Cortex of kidney (tissue), 1 donor: ENCODE measurements at places on chromosomes 2 and 18.

DNA sequence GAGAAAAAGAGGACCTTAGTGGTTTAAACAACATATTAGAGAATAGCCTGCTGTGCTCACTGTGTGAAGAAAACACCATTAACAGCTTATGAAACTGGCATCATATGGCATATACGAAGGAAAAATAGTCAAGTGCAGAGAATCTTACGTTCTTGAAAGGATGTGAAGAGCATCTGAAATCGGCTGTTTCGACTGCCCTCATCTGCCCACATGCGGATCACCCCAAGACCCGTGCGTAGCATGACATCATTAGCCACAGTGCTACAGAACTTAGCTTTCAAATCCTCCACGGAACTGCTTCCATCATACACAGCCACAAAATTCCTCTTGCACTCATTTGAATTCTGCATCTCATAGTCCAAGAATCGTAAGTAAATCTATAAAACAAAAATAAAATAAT lies 84.3 kb downstream of the NETO1 start:
- DNase-seq: no peak

DNA sequence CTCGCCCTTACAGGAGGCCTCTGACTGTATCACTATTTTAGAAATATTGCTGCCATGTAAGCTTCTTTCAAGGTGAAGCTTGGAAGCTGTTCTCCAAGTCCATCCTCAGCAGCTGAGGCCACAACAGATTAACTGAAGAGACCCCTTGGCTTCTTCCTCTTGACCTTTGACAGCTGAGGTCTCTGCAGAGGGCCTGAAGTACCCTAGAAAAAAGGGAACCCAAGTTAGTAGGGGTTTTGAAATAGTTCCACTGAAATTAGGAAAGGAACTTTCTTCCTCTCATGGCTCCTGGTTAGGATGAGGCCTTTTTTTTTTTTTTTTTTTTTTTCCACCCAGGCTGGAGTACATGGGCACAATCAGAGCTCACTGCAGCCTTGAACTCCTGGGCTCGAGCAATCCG lies 15.5 kb upstream of the IHH start:
- no peak for DNase-seq

GRCh38 chr18:56563568-56563967 lies 74.8 kb downstream of the TXNL1 start:
- no peak for DNase-seq

DNA sequence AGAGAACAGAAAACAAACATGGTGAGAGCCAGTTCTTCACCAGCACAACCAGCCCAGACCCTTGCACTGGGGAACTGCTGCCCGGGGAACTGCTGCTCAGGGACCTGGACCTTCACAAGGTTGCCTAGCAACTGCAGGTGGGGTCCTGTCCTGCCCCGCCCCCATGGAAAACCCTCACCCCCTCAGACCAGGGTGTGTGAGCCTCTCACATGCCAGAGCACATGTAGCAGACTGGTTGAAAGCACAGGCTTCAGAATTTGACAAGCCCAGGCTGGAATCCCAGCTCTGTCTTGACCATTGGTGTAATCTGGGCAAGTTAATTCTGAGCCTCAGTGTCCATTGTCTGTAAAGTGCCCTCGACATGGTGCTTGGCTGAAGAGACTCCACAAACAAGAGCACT lies 118.6 kb downstream of the LOXHD1 start:
- no peak for DNase-seq

- no peak for DNase-seq
Measured at GRCh38 chr18:23307567-23308295, 145.4 kb upstream of the RIOK3 start.

- DNase-seq: no peak
Measured at GRCh38 chr2:39994151-39994550, 215.1 kb upstream of the THUMPD2 start.

- DNase-seq: no peak
Measured at GRCh38 chr2:97068074-97068473, 26.6 kb downstream of the FAHD2B start.

DNA sequence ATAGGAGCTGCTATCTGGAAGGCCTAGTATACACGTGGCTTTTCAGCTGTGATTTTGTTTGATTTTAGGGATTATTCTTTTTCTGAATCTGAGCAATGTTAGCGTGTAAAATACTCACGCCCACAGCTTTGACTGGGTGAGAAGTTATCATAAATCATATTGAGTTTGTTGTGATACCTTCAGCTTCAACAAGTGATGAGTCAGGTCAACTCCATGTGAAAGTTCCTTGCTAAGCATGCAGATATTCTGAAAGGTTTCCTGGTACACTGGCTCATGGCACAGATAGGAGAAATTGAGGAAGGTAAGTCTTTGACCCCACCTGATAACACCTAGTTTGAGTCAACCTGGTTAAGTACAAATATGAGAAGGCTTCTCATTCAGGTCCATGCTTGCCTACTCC lies at the start of gene GKN1:
Gene GKN1 (plus strand): TSS at position 386 of the 400 bp plus-strand sequence. CDS start 42 bp downstream, outside the sequence.
- no peak for DNase-seq

DNA sequence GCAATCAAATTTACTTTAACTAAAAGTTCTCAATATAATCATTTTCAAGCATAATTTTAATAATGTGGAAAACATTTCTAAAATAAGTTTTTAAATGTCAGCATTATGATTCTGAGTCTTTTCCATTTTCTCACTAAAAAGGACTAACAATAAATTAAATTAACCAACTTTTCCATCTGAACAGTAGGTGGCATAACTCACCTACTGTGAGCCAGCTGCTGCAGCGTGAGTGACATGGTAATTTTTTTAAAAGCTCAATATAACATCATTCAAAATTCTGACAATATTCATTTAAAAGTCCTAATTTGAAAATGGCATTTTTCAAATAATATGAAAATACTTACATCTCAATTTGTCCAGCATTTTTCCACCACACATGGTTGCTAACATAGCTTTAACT lies 66.5 kb downstream of the DTNB start:
- no peak for DNase-seq

DNA sequence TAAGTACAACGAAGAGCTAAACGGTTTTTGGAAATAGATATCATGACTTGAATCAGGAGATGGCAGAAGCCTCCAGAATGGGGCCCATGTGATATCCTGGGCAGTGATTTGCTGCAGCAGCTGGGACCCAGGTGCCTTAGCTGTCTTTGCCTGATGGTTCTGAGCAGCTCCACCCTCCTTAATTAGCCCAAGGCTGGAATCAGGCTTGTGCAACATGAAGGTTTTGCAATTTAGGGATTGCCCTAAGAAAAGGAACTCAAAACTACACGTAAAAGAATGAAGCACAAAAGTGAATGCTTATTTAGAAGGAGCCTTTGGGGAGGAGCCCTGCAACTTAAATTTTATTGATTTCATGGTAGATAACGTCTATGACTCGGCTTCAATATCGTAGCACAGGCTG lies 17.3 kb upstream of the CNDP2 start:
- no peak for DNase-seq

DNA sequence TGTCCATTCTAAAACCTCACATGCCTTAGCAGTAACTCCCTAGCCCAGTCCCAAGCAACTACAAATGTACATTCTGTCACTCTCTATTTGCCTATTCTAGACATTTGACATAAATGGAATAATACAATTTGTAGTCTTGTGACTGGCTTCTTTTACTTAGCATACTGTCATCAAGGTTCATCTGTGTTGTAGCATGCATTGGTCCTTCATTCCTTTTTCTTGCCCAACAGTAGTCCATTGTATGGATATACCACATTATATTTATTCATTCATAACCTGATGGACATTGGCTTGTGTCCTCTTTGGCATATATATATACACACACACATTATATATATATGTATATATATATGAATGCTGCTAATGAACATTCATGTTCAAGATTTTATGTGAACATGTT lies 2.2 kb upstream of the MFSD2B start:
- DNase-seq: no peak

DNA sequence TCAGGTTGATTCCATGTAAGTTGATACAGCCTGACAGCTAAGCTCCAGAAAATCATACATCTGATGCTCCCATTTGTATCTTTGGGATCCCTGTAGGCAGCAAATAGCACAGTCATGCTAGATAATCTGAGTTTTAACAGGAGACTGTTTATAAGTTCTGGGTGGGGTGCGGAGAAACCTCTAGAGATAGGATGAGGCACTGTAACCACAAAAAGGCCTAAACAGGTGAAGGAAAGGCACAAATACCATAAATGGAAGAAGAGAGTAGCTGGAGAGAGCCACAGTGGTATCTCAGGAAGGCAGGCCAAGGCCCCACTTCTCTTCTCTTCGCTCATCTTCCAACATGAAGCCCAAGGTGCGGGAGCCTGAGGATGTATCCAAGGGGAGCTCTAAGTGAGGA lies 18.1 kb upstream of the B4GALT6 start:
- DNase-seq: no peak

- no peak for DNase-seq
Measured at GRCh38 chr2:100246163-100247145, 75.8 kb downstream of the LONRF2 start.

DNA sequence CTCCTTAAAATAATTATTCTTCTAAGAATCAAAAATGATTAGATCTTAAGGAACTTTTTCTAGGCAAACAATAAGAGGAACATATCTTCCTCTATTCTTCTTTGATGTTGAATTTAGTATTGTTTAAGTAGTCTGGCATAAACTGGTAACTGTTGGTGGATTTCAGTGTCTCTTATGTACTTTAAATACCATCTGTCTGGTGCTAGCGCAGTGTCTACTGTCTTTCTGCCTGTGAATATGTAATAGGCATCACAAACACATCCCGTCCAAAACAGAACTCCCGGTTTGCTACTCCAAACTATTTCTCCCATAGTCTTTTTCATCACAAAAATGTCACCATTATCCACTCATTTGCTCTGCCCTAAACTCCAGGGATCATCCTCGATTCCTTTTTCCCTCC lies 281.7 kb downstream of the PHLPP1 start:
- no peak for DNase-seq

GRCh38 chr18:22168360-22168921 lies 948 bp upstream of the GATA6 start:
- no peak for DNase-seq

- DNase-seq: no peak
Measured at GRCh38 chr18:5693699-5694294, 150.0 kb upstream of the EPB41L3 start.

DNA sequence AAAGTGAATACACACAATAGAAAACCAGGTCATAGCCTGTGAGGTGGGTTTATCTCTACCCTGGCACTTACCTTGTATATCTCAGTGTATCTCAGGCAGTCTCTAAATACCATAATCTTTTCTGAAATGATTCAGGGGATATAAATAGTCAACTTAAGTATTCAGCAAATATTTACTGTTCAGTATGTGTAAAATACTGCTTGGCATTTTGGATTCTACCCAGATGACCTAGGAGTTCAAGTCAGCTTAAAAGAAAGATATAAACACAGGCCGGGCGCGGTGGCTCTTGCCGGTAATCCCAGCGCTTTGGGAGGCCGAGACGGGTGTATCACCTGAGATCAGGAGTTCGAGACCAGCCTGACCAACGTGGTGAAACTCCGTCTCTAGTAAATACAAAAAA lies 23.8 kb downstream of the GRHL1 start:
- DNase-seq: no peak

DNA sequence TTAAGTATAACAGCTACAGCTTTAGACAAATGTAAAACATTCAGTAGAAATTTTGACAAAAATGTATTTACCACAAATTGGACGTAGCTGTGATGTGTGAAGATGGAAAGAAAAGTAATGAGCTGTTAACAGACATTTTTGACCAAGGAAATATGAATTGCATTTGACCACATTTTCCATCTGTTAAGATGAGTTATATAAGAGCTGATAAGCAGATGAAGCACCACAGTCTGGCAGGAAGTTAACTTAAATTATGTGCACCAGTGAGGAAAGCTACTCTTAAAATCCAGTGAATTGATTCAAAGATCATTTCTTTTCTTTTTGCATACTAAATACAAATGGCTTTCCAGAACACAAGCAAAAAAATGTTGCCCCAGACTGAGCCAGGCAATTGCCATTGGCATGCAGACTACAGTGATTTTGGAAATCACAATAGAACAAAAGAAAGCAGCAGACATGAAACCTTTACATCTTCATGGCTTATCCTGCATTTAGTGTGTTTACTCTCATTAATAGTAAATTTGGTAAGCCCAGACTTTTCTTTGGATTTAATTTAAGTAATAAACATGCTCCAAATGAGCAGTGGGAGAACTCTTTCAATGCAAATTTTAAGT lies 493.7 kb downstream of the TMX3 start:
- no peak for DNase-seq

DNA sequence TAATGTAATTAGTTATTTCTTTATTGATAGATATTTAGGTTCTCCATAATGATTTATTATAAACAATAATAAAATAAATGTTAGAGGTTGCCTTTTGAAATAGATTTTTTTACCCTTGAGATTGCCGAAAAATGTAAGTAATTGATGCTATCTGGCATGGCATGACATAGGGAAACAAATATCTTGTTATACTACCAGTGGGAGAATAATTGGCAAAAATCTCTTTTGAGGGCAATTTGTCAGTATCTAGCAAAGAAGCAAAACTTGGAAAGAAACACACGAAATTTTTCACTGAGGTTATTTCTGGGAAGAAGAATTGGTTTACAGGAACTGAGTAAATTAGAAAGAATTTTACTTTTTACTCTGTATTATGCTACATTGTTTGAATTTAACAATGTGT lies 547.2 kb upstream of the SETBP1 start:
- no peak for DNase-seq

- DNase-seq: no peak
Measured at GRCh38 chr2:56291711-56292110, 107.9 kb downstream of the CCDC85A start.

DNA sequence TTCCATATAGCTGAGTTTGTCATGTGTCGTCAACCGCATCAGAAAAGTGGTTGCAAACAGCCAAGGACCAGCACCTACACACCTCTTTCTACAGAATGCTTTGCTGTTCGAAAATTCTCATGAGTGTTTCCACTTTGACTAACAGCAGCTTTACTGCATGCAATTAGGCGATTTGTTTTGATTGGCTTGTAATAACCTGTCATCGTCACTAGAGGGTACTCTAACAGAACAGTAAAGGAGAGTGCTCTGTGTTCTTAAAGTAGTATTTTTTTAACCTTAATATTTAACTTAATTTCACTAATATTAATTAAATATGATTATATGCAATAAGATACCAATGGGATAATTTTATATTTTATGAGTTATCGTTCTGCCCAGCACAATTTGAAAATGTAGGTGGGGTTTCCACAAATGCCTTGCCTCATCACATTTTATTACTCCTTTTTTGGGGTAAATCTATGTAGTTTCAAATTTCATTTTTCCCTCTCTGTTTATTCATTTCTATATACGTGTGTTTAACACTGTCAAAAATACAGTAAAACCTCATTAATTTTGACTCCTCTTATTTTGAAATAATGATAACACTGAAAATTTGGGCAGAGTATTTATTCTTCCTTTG lies 502.2 kb downstream of the NRXN1 start:
- DNase-seq: no peak

DNA sequence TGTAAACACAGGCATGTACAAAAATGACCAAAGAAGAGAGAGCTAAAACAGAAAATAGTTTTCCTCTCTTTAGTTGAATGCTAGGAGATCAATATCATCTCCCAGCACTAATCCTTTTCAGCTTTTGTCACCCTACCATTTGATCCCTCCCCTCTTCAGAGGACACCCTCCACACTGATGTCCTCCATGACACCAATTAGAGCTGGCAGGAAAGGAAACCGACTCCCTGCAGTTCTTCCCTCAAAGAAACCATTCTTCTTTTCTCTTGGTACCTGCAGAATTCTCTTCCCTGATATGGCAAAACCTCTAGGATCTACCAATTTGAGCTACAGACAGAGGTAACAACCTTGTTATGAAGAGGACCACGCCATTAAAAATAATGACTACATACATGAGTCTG lies 5.3 kb downstream of the EPB41L3 start:
- no peak for DNase-seq
